ENCODE measurements at places on chromosomes 3 and 15.

DNA sequence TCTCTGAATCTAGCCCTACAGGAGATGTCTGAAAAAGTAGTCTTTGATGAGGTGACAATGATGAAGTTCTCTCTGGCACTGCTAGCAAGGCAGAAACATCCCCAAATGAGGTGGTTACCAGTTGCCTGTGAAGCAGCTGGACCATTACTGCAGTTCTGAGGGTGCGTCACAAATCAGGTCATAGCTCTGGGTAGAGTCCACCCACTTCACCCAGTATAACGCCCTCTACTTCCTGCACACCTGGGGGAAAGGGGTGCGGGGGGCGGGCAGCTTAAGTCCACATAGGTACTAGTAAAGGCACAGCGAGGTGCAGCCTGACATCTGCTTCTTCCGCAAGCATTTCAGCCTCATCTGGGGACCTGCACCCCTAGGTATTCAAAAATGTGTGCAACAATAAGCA, 13.4 kb upstream of the SATB1 start:
- peak; percentile 72 for DNase-seq

DNA sequence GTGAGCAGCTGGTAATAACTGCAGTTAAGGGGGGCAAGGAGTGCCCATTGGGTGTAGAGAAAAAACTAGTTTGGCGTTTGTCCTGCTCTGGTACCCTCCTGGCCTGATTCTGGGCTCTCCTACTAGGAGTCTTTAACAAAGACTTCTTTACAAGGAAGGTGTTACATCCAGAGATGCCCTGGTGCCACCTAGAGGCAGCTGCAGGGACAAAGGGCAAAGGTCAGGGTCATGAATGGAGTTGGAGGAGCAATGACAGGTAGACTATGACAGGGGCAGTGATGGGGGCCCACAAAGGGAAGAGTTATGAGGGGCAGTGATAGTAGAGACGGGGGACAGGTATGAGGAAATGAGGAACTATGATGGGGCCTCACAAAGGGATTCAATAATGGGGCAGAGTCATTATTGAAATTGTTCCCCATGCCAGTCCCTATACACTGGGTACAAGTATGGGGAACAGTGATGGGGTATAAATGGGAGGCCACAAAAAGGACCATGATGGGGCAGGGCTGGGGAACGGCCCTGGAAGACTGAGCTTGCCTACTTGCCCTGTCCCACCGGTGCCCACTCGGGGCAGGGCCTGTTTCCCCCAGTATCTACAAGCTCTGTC, 7.9 kb downstream of the CCDC71 start:
- peak; percentile 67 for DNase-seq

DNA sequence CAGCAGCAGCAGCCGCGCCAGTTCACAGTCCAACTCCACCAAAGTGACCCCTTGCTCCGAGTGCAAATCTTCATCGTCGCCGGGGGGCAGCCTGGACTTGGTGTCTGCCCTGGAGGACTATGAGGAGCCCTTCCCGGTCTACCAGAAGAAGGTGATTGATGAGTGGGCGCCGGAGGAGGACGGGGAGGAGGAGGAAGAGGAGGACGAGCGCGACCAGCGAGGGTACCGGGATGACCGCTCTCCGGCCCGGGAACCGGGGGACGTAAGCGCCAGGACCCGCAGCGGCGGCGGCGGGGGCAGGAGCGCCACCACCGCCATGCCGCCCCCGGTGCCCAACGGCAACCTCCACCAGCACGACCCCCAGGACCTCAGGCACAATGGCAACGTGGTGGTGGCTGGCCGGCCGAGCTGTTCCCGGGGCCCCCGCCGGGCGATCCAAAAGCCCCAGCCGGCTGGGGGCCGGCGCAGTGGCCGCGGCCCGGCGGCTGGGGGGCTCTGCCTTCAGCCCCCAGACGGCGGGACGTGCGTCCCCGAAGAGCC, 224.1 kb upstream of the IL12A start:
- DNase-seq: no peak

- no peak for DNase-seq
These were observed 30.0 kb downstream of the PDHB start for GRCh38 chr3:58403513-58404109.

DNA sequence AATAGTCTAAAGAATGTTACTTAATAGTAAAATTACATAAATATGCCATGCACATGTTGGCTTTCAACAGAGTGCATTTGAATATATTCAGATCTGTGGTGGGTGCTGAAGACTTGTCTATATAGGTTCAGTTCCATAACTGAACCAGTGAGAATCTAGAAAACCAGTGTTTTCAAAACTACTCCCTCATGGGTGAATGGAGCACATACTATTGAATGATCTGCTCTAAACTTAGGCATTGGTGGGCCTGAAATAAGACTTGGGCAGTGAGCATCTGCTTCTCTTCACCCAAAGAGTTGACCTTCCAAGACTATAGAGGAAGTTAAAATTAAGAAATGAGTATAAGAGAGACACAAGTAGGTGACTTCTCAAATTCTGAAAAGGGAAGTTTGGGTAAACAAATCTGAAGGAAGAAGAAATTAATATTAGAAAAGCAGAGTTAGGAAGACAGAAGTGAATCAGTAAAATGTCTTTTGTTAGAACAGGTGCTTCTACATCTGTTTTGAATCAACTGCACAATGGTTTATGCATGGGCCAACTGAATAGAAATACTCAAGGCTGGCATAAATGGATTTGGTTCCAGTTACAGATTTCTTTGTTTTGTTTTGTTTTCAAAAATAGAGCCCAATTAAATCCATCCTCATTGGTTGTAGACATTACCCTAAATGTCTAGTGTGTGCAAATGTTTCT, 19.3 kb downstream of the ALCAM start:
- no peak for DNase-seq

DNA sequence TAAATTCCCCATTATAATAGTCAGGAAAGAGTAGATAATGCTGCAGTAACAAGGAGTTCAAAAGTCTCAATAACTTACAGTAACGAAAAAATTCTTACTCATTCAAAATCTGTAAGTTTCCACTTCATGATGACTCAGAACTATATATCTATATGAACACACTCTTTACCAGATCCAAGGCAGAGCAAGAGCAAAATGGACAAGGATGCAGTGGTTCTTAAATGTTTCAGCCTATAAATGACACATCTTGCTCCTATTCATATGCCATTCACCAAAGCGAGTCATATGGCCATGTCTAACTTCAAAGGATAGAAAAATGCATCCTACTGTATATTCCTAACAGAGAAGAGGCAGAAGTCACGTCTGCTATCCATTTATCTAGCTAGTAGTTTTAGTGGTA, 787.7 kb downstream of the NAALADL2 start:
- no peak for DNase-seq

DNA sequence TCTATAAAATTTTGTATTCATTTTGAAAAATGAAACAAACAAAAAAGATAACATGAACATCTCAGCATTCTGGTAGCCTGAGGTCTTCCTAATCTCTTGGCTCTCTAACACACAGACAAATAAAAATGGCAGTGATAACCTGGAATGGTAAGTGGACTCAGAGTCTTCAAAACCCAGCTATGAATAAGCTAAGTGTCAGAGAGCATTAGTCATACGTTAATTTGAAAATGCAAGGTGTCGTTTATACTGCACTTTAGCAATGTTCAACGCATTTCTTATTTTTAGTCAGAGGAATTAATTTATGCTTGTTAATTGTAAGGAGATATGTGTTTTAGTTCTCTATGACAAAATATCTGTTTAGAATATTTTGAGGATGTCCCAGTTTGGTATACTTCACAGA, 294.3 kb downstream of the NEK10 start:
- DNase-seq: no peak
